ENCODE measurements at places on chromosomes 6 and 20. TPM values are rescaled to one million over a fixed set of nuclear protein-coding genes. Genes with fewer than 3 reads are reported as not detected.

- no peak for DNase-seq
- no peaks in the 10 kb centered on the region for H3K27me3 ChIP-seq
- no peak overlapping the region for H3K4me3 ChIP-seq
- no peaks in the 10 kb centered on the region for H3K4me1 ChIP-seq
- no peak overlapping the region for H3K27ac ChIP-seq
- no peaks in the 10 kb centered on the region for H3K36me3 ChIP-seq
Measured at GRCh38 chr6:140311146-140311545, 936.7 kb upstream of the CITED2 start.

- no peaks in the 10 kb centered on the region for H3K4me1 ChIP-seq
- no peak overlapping the region for H3K27ac ChIP-seq
- H3K4me3 ChIP-seq: no peak overlapping the region
- no peak for DNase-seq
- no peaks in the 10 kb centered on the region for H3K27me3 ChIP-seq
- no peaks in the 10 kb centered on the region for H3K36me3 ChIP-seq
Measured at GRCh38 chr6:23307516-23307915, 738.1 kb downstream of the HDGFL1 start.

- H3K4me3 ChIP-seq: no peak overlapping the region
- peaks cover 2% of the 10 kb centered on the region for H3K27me3 ChIP-seq
- no peaks in the 10 kb centered on the region for H3K4me1 ChIP-seq
- peak; percentile 53 for DNase-seq
- H3K27ac ChIP-seq: no peak overlapping the region
Measured at GRCh38 chr6:30013291-30013922, 47.7 kb upstream of the POLR1H start.

GRCh38 chr6:108644252-108644651, 83.5 kb downstream of the FOXO3 start:
- no peak for DNase-seq
- H3K4me3 ChIP-seq: no peak overlapping the region
- peaks cover 5% of the 10 kb centered on the region for H3K4me1 ChIP-seq

GRCh38 chr6:54907355-54907754, 60.8 kb downstream of the FAM83B start:
- H3K4me3 ChIP-seq: no peak overlapping the region
- H3K27me3 ChIP-seq: no peaks in the 10 kb centered on the region
- H3K27ac ChIP-seq: no peak overlapping the region

DNA sequence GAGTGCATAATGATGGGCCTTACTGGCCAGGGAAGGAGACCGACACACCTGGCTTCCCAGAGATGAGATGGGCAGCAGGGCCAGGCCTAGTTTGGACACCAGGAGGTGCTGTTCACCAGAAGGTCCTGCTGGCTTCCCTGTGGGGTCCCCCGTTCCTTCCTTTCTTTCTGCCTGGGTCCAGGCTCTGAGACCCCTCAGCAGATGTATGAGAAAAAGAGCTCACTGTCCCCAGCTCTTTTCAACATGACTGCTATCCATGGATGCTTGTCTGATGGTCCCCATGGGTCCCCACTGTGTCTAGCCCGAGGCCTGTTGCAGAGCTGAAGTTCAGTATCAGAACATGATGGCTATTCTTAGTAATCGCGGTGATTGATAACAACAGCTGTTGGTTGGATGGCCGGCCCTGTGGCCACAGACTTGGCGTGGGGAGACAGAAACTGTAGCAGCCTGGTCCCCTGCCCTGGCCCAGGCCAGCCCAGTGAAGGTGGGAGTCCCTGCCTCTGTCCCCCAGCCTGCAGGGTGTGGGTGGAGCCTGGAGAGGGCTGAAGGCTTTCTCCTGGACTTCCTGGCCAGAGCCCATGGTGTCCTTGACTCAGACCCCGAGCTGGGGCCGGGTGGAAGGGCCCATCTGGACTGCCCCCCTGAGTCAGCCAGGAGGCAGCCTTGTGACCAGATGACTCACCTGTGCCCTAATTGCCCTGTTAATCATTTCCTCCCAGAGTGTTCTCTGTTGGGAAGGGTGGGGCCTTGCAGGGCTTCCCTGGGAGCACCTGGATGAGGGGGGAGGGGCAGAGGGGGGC, 9.9 kb upstream of the BAK1 start:
- no peak overlapping the region for H3K27ac ChIP-seq
- H3K4me3 ChIP-seq: no peak overlapping the region
- DNase-seq: peak; percentile 54
- H3K4me1 ChIP-seq: peaks cover 52% of the 10 kb centered on the region
- H3K36me3 ChIP-seq: no peaks in the 10 kb centered on the region

- no peak overlapping the region for H3K27ac ChIP-seq
- H3K36me3 ChIP-seq: no peaks in the 10 kb centered on the region
- no peaks in the 10 kb centered on the region for H3K27me3 ChIP-seq
- no peaks in the 10 kb centered on the region for H3K4me1 ChIP-seq
- H3K4me3 ChIP-seq: no peak overlapping the region
Measured at GRCh38 chr20:16203096-16203495, 370.2 kb downstream of the KIF16B start.

DNA sequence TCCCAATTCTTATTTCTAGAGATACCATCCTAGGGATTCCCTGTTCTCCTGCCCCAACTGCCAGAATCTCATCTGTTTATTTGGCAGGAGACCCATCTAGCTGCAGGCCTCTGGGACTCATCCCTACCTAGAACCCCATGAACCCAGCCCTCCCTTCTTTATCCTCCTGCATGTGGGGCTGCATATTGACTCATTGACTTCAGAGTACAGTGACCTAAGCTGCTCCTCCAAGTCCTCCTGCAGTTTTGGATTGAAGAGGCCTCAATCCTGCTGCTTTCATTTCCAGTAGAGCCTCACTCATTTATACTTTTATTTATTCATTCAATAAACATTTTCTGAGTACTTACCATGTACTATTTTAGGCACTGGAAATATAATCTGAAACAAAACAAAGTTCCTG, 11.6 kb downstream of the TMEM200A start:
- H3K4me1 ChIP-seq: peaks cover 19% of the 10 kb centered on the region
- H3K4me3 ChIP-seq: no peak overlapping the region
- H3K27me3 ChIP-seq: no peaks in the 10 kb centered on the region
- H3K36me3 ChIP-seq: peaks cover 2% of the 10 kb centered on the region
- DNase-seq: no peak

- H3K4me1 ChIP-seq: no peaks in the 10 kb centered on the region
- H3K27me3 ChIP-seq: no peaks in the 10 kb centered on the region
- no peak for DNase-seq
Measured at GRCh38 chr6:56570413-56571359, 72.0 kb downstream of the DST start.

DNA sequence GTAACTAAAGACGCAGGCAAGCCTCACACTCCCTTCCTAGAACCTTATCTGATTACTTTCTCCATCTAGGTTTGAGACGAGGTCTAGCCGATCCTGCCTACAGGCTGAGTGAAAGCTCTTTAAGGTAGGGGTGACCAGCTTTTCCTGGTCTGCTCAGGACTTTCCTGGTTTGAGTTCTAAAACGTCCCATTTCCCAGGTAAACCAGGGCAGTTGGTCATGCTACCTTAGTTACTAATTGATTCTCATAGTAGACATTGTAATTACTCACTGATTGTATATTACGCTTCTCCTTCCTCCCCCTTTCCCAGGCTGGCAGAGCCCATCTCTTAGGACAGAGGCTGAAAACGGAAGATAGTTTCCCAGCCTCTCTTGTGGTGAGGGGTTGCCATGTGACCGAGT, 27.9 kb upstream of the RSPO4 start:
- H3K36me3 ChIP-seq: no peaks in the 10 kb centered on the region
- DNase-seq: no peak
- no peak overlapping the region for H3K27ac ChIP-seq
- H3K27me3 ChIP-seq: peaks cover 4% of the 10 kb centered on the region
- H3K4me1 ChIP-seq: no peaks in the 10 kb centered on the region

DNA sequence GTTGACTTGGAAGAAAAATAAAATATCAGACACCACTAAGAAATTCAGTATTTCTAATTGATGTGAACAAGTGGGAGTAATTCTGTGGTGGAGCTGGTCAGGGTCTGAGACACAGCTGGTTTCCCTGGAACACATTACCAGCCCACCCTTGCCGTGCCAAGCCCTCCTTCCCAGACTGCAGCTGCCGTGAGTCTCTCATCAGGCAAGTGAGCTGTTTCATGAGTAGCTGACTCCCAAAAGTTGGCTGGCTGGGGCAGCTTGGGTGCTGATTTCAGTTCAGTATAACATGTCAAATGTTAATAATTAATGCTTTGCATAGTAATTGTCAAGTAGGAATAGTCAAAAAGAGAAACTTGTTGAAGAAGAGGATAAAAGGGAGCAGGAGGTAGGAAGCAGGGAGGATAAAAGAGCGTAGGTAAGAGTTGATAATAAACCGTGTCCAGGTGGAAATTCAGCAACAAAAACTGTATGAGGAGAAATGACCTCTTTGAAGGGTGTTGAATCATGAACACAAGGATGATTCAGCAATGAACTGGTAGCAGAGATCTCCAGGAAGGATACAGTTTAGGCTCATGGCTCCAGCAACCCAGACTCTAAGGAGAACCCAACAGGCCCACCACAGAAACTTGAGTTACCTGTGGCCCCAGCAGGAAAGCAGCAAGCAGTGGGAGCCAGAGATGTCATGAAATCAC, 110.9 kb upstream of the SSTR4 start:
- H3K36me3 ChIP-seq: no peaks in the 10 kb centered on the region
- no peak overlapping the region for H3K27ac ChIP-seq
- H3K27me3 ChIP-seq: no peaks in the 10 kb centered on the region
- no peak for DNase-seq

DNA sequence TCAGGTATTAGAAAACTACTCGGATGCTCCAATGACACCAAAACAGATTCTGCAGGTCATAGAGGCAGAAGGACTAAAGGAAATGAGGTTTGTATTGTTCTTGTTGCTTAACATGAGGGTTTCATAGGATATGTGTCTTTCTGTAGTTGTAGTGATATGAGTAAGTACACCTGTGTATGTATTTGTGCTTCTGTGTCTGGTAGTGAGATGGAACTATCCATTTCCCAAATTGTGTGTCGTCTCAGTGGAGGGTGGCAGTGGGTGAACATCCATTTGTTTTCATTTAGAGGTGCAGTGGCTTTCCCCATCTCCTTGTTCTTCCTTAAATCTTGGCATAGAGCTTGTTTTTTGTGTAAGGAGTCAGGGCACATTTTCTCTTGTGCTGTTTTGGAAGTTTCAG, 8.2 kb downstream of the ASXL1 start:
- no peak for DNase-seq
- no peak overlapping the region for H3K4me3 ChIP-seq

DNA sequence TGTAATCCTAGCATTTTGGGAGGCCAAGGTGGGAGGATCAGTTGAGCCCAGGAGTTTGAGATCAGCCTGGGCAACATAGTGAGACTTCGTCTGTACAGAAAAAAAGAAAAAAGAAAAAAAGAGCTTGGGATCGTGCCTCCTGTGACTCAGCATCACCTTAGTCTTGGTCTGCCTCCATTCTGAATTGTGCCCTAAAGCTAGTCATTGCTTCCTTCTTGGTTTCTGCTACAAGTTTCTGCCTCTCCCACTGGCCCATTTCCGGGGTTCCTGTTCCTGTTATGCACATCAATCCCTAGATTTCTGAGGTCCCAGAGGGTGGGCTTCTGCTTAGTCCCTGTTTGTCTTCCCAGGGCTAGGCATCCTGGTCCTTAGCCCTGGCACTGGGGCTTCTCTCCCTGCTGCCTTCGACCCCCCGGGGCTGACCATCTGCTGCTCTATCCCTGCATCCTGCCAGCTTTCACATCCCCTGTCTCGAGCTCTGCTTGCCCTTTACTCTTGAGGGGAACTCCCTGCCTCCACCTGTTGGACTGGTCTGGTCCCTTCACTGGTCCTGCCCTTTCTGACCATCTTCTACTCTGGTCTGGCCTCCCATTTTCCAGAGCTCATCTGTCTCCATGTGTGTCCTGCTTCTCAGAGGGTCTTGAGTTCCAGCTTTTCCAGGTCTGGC, 77.5 kb upstream of the ESR1 start:
- DNase-seq: no peak
- no peaks in the 10 kb centered on the region for H3K27me3 ChIP-seq
- no peak overlapping the region for H3K27ac ChIP-seq
- no peaks in the 10 kb centered on the region for H3K36me3 ChIP-seq
- H3K4me1 ChIP-seq: no peaks in the 10 kb centered on the region

DNA sequence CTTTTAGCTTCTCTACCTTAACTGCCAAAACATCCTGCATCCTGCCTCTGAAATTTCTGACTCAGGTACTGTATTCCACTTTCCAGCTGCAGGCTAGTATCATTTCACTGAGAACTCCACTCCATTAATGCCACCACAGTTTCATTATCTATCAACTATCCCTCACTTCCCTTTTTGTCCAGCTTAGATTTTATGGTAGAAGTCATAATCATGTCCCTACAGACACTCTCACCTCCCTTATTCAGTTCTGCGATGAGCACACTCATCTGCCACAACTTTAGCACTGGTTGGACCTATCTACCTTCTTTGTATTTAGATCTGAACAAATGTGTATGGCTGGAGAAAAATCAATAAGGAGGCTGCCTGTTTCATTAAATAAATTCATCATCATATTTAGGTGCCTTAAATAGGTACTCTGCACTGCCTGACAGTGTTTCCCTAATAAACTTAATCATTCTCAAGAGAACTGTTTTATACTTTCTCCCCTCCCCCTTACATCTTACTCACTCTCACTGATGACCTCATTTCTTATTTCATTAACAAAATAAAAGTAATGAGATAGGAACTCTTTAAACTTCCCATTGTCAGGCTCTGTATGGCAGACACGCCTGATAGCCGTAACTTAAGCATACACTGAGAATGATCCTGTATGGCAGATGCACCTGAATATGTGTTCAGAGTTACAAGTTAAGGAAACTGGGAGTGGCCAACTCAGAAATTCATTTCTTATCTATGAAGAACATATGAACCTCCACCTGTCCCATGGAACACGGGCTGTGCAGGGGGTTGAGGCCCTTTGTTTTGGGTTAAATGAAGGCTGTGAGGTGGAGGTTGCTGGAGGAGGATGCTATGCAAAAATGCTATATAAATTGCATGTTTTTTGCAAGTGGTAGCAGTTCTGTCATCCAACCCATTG, 95.3 kb upstream of the MAN1A1 start:
- H3K4me1 ChIP-seq: peaks cover 39% of the 10 kb centered on the region
- no peak overlapping the region for H3K27ac ChIP-seq
- DNase-seq: no peak
- H3K36me3 ChIP-seq: peaks cover 11% of the 10 kb centered on the region
- H3K4me3 ChIP-seq: no peak overlapping the region

The KCNK16 gene
- total RNA-seq: not detected

The MYCT1 gene
- not detected for total RNA-seq

The TP53TG5 gene
- not detected for total RNA-seq

The STMND1 gene
- total RNA-seq: not detected

The TREM2 gene
- total RNA-seq: not detected

The VSTM2L gene
- not detected for total RNA-seq

The OR2H2 gene
- total RNA-seq: not detected

The ALDH8A1 gene
- 0.85 TPM for total RNA-seq

All from activated CD4-positive, alpha-beta memory T cell treated with anti-CD3 and anti-CD28 coated beads, Interleukin-2, amount 10 ng/mL, durations not matched to agents 7 days and 5 days (primary cell).